ENCODE measurements at places on chromosomes 1 and 21.
A peak's percentile ranks its signal among the peaks of the same experiment; 100 is the strongest.

DNA sequence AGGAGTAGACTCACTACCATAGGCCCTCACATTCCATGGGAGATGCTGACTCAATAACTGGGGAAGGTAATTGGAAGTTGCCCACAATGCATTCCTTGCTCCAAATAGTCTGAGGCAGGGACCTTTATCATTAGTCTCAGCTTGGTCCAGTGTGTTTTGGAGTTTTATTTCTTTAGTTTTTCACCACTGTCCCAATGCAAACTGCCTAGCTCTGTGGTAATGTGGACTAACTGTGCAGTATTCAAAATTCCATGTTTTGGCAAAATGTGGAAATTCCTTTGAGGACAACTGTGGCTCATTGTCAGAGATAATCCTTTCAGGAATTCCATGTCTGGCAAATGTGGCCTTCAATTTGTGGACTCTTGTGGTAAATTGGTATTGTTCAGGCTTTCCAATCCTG is 78.1 kb upstream of the PAPPA2 start:
- no peak for DNase-seq

DNA sequence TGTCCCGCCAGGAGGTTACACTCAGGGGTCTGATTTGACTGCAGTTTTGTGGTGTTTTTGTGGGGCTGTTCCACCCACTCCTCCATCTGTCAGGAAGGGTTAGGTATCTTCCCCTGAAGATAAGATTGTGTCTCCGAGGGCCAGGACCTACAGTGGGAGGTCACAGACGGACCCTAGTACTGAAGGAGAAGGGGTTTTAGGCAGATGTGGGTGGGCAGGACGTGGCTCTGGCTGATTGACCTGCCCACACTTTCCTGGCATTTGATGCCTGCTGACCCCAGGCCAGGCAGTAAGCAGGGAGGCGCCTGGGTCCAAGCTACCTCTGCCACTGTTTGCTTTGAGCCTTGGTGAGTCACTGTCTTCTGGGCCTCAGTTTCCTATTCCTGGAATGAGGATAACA is 13.9 kb downstream of the RPS6KA1 start:
- DNase-seq: no peak

- DNase-seq: peak; percentile 41
These were observed 694 bp downstream of the MEAF6 start for GRCh38 chr1:37513795-37514349.

DNA sequence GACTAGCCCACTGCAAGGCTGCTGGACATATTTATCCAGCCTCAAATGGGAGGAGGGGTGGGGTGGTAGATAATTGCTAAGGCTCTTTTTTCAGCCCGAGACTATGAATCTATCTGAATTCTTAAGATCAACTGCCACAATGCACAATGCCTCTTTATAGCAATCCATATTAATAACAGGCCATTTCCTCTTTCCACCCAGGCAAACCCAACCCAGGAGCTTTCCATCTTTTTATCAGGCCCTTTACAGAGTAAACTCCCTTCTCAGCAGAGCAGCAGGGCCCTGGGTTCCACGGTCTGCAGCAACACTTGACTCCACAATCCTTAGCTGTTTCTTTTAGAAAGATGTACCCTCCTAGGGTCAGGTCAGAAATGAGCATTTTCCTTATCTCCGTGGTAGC is 806 bp downstream of the DDOST start:
- DNase-seq: no peak

DNA sequence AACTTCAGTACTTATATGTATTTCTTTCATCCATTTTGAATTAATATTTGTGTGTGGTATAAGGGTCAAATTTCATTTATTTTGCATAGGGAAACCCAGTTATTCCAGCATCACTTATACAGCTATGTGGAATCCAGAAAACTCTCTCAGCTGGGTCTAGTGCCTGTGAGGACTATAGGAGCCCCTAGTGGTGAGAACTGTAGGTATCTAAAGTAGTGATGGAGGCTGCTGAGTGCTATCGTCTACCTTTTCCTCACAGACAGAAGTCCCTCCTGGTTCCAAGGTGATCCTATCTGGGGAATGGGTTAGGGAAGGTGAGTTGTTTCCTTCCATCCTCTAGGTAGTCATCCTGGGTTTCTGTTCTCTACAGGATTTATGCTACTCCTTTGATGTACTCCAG is 352.0 kb upstream of the C1orf87 start:
- DNase-seq: no peak

DNA sequence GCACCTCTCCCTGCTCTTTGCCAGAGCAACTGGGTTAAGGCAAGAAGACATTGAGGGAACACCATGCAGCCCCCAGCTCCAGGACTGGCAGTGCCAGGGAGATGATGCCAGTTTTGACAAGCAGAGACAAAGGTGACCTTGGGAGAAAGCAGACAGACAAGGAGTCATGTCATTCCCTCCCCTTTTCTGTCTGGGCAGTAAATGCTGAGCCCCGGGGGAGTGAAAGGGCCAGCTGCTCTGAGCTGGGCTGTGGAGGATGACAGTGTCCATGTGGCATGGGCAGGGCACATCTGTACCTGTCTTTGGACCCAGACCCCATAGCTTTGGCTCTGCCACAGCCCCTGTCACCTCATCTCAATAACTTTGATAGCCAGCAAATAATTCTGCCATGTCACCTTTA is 24.2 kb downstream of the PLEKHA6 start:
- no peak for DNase-seq

DNA sequence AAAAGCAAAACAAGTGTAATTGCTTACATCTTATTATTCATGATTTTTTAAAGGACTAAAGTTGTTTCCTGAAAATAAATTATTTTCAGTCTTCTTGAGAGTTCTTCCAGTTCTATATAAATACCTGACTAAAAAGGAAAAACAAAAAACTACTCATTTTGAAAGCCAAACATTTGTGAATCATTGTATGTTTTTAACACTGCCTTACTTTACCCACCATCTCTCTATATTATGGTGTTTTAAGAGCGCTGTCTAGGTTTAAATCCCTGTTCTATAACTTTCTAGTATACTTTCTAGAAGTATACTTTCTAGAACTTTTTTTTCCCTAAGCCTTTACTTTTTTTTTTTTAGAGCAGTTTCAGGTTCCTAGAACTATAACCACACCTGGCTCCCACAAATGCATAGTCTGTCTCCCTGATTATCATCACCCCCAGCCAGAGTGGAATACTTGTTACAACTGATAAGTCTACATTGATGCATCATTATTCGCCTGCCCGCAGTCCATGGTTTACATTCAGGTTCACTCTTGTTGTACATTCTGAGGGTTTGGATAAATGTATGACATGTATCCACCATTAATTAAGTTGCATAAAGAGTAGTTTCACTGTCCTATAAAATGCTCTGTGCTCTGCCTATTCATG is 9.8 kb downstream of the RSBN1 start:
- no peak for DNase-seq

DNA sequence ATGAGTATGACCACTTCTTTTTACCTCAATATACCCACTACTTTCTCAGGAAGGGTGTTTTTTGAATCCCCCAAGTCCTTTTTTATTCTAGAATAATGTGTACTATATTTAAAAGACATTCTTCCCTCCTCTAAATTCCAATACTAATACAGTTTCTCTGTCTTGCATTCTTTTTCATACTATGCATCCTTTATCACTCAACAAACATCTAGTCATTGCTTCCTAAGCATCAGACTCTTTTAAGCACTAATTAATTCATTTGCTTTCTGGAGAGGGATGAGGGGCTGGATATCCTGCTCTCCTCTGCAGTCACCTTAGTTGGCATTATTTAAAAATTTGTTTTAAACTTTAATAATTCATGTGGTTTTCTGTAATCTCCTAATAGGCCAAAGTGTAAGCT is 838.8 kb downstream of the KCNT2 start:
- DNase-seq: no peak

DNA sequence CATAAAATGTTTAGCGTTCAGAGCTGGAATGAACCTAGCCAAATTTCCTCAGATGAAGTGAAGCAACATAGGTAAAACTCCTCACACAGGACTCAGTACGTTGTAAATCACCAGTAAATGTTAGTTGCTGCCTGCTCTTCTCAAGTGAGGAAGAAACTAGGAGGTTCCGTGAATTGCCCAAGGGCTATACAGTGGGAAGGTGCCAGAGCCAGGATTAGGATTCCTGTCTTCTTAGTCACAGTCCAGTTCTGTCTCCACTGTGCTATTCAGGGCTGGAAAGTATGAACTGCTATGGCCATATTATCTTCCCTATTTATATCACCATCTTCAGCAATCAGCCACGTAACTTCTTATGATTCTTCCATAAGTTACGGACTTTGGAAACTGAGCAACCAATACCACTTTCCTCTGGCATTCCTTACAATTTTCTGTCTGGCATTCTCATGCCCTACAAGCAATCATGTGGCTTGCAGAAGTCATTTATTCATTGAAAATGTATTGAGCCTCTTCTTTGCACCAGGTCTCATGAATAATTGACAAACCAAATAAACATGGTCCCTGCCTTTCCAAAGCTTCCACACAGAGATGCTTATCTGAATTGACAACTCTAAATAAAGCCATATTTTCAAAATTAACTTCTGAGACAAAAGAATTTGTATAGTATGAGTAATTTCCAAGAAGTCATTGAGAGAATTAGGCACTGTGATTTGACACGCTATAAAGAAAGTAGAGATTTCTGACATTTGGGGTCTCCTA is 271.6 kb upstream of the SGIP1 start:
- no peak for DNase-seq

GRCh38 chr1:9004700-9005394 is 21.4 kb downstream of the SLC2A7 start:
- peak; percentile 68 for DNase-seq

- no peak for DNase-seq
These were observed 637.9 kb upstream of the RGS18 start for GRCh38 chr1:191520345-191520744.

- no peak for DNase-seq
These were observed 21.4 kb downstream of the UTS2 start for GRCh38 chr1:7831458-7831857.

- DNase-seq: no peak
These were observed 29.5 kb downstream of the PEX14 start for GRCh38 chr1:10504249-10504648.

DNA sequence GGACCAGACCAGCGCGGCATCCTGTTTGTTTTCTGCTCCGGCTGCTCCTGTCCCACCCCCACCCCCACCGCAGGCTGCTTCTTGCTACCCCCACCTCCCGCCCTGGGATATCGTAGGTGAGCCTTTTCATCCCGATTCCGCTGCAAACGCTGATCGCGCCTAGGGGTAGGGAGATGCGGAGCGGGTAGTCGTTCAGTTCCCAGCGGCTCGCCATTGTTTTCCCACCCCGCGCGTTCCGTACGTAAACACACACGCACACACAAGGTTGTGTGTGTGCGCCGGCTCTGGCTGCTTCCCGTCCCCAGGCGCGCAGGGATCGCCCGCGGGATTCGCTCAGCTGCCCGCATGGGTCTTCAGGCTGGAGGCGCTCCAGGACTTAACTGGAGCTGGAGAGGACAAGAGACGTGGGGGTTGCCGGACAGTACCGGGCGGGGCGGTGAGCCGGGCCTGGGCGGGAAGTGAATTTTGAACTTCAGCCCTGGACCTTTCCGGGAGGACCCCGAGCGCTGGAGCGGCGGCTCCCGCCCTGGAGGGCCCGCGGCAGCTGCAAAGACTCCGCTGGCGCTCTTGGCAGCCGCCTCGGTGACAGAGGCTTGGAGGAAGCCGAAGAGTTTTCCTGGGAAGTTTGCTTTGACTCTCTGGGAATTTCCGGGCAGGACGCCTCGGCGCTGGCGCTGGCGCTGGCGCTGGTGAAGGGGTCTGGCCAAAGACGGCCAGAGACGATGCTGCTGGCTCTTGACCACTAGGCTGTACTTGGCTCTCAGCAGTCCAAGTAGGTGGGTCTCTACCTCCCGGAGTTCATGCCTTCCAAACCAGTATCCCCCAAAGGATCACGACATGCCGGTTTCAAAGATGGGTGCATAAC is 1.6 kb downstream of the SOX13 start:
- no peak for DNase-seq

- DNase-seq: no peak
These were observed 40.0 kb upstream of the RGS7 start for GRCh38 chr1:241396747-241397681.

DNA sequence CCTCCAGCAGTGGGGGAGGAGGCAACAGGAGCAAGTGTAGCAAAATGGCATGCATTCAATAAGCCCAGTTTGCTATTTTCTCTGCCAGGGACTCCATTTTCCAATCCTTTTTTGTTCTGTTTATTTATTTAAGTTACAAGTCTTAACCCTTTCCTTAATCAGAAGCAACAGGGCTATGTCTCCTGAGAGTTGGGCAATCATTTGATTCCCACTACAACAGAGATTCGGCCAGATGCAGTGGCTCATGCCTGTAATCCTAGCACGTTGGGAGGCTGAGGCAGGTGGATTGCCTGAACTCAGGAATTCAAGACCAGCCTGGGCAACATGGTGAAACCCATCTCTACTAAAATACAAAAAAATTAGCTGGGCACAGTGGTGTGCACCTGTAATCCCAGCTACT is 25.5 kb downstream of the RCC2 start:
- DNase-seq: no peak

DNA sequence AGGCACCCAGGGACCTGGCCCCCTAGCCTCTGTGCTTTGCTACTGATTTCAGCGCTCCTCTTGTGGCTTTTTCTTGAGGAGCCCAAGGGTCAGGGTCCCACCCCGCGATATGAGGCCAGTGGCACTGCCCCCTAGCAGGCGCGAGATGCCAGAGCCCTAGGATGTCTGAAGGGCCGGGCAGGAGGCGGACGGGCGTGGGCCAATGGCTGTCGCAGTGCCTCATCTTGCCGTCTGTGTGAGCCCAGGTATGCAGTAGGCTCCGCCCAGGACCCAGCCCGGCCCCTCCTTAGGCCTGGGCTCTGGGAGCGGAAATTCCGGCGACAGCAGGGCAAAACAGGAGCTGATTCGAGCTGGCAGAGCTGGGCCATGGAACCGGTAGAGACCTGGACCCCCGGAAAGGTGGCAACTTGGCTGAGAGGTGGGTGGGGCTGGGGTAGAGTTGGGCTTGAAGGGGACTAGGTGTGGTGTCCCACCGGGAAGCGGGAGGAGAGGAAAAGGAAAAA is at the start of gene CNKSR1:
Gene CNKSR1 (plus strand): TSS at position 310 of the 503 bp plus-strand sequence. CDS start 57 bp downstream, at position 367.
- no peak for DNase-seq

GRCh38 chr1:203769505-203770343 is 4.7 kb downstream of the LAX1 start:
- DNase-seq: no peak

DNA sequence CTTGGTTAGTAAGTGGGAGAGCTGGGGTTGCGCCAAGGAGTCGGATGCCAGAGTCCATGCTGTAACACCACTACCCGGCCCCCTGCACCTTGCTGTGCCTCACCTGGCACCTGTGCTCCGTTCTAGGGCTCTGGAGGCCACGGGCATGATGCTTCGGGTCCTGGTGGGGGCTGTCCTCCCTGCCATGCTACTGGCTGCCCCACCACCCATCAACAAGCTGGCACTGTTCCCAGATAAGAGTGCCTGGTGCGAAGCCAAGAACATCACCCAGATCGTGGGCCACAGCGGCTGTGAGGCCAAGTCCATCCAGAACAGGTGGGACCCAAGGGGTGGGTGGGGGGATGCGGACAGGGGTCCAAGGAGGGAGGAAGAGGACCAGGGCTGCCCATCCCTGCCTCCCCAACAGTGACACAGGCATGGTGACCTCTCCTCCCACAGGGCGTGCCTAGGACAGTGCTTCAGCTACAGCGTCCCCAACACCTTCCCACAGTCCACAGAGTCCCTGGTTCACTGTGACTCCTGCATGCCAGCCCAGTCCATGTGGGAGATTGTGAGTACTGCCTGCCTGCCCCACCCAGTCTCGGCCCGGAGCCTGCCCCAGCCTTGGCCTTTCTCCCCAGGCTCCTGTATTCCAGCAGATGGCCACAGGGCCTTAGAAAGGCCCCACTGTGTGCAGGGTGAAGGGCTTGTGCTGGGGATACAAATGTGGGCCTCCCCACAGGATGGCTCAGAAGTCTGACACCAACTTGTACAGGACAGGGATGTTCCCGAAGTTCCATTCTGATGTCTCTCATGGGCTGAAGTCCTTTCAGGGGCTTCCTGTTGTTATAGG is 9.6 kb upstream of the HTR6 start:
- no peak for DNase-seq

Measured in stimulated activated CD4-positive, alpha-beta T cell treated with anti-CD3 and anti-CD28 coated beads, TNF-alpha, amount 100 ng/mL, for 4 hours (primary cell).